NCI-H1436 (cell line): ENCODE measurements at places on chromosomes 5 and 9.

GRCh38 chr5:35660451-35660850 is 42.8 kb downstream of the SPEF2 start:
- DNase-seq = no peak

DNA sequence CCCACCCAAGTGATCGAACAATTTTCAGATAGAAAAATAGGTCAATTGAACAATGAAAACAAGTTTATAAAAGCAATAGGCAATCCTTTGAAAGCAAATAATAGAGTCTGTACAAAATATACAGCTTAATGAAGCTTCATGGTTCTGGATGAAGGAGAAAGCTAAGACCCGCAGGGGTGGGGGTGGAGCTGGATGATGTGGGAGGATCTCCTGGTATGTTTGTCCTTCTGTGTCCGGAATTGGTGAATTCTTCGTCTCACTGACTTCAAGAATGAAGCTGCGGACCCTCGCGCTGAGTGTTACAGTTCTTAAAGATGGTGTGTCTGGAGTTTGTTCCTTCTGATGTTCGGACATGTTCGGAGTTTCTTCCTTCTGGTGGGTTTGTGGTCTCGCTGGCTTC is 149.9 kb downstream of the NXNL2 start:
- no peak for DNase-seq

DNA sequence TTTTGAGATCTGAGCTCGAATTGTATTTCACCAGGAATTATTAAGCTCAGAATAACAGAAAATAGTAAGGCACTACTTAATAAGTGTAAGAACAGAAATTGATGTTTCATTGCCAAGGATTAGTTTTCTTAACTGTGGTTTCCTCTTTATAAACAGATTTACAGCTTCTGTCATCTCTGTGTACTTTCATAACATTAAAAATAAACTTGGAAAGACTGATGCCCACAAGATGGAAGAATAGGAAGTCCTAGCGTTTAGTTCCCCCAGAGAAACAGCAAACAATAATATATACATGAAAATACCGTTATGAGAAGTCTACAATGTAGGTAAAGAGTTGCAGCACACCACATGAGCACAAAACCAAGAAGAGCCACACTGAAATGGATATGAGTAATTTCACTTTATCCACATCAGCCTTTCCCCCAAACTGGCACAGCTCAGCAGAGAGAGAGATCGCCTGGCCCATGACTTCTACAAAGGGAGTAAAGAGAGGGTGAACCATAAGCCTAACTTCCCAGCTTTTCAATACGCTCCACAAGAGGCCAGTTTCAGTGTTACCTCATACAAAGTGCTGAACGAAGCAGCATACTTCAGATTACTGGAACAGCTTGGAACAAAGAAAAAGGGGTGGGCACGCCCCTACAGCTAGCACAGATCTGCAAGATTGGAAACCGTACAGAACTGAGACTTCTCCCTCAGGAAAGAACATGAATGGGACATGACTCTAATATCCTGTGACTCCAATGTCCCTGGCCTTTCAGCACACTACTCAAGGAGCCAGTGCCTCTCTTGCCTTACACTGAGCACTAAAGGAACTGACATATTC is 75.4 kb downstream of the EMB start:
- no peak for DNase-seq

GRCh38 chr5:56434986-56435385 is 201.9 kb upstream of the ANKRD55 start:
- no peak for DNase-seq

GRCh38 chr5:139378101-139378825 is 4.8 kb downstream of the SLC23A1 start:
- no peak for DNase-seq

GRCh38 chr5:111929867-111930266 is 172.9 kb upstream of the NREP start:
- no peak for DNase-seq

GRCh38 chr5:759111-759751 is 25.3 kb downstream of the ZDHHC11B start:
- peak; percentile 69 for DNase-seq

GRCh38 chr5:167415779-167416746 is 875.4 kb upstream of the WWC1 start:
- DNase-seq = no peak

- no peak for DNase-seq
These were observed 183.7 kb downstream of the HCN1 start for GRCh38 chr5:45512521-45512920.

DNA sequence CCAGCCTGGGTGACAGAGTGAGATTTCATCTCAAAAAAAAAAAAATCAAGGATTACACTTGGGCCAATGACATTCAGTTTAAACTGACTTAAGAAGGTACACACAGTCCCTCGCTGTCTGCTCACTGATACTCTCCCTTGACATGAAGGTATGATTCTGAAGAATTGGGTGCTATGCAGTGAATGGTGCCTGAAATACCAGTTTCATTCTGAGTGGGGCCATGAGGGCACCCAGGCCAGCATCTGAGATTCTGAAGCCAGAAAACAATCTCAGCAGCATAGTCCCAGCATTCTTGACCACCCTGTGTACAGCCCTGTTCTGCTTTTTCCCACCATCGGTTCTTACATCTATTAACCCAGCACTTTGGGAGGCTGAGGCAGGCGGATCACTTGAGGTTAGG is 7.8 kb upstream of the ZNF354B start:
- no peak for DNase-seq

DNA sequence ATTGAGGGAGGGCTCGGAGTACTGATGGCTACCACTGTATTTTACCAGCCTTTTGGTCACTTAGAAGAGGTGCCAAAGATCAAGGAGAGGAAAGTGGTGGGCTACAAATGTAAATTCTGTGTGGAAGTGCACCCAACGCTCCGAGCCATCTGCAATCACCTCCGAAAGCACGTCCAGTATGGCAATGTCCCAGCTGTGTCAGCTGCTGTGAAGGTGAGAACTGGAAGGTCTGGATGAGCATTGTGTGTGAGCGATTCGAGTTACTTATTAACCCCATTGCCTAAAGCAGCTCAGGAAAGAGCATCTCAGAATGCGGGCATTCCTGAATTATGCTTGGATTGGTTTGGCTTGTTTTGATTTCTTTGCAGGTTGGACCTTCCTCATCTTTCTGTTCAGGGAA is 67.5 kb downstream of the ZNF462 start:
- DNase-seq = no peak

GRCh38 chr9:107249131-107249533 is 33.9 kb upstream of the RAD23B start:
- DNase-seq = no peak

DNA sequence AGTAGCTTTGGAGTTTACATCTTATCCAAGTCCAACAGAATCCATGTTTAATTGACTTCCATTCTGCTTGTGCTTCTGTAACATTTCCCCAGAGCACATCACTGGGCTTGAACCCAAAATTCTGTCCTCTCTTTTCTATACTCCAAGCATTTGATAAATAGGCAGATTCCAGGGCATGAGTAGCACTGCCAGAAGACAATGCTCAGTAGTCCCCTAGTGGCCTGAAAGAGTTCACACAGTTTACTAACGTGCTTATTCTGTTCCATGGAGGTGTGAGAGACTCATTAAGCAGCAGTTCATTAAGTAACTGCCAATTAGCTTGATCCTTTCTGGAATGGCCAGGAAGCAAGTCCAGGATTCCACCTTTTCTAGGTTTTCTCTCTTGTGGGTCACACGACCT is 9.4 kb upstream of the GABRA6 start:
- no peak for DNase-seq
